ENCODE measurements at places on chromosomes 5 and 9.

DNA sequence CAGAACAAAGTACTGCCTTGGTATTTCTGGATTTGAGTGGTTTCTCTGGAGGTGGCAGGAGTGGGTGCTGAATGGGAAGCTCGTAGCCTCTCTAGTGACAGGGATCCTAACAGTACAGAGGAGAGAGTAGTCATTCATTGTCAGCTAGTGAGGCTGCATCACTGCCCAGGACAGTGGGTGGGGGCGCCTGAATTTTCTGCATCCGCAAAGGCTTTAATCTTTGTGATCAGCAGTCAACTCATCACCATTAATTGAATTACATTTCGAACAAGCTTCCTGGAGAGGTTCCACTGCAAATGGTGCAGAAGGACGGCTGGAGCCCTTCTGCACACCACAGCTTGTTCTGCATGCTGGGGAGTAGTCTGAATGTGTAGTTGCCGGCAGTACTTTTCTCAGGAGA is 77.5 kb downstream of the HSPA4 start:
- DNase-seq: no peak

DNA sequence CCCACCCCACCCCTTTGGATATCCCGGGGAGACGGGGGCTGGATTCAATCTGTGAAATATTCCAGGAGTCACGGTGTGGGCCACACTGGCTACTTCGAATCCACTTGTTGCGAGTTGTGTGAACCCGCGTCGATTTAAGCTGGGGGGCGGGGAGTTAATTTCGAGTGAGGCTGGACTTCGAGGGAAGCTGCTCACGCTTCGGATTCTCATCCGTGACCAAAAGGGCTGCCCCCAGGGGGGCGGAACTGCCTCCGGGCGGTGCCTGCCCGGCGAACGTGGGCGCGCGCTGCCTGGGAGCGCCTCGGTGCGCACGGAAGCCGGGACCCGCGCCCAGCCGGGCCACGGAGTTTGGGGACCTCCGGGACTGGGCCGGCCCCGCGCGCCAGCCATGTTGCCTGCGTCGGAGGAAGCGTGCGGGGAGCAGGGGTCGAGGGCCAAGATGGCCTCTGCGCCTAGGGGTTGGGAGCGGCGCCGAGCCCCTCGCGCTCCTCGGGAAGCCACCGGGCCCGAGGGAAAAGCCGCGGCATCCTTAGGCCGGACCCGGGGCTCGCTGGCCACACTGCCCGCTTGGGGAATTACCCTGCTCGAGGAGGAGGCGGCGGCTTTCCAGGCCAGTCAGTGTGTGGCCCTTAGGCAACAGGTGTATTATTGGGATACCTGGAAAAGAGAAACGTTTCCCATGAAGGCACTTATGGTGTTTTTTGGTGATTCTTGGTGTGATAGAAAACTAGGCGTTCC is 975 bp downstream of the OCLN start:
- no peak for DNase-seq

- DNase-seq: no peak
Measured at GRCh38 chr9:114721491-114722079, 39.6 kb upstream of the TEX48 start.

DNA sequence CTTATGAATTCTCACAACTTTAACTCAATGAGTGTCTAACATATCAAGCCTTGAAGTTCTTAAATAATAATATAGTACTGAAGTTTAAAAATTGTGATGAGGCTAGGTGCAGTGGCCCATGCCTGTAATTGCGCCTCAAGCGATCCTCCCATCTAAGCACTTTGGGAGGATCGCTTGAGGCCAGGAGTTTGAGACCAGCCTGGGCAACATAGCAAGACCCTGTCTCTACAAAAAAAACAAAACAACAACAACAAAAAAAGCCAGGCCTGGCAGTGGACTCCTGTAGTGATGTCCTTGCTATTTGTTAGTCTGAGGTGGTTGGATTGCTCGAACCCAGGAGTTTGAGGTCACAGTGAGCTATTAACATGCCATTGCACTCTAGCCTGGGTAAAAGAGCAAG is 98.4 kb downstream of the ADGRV1 start:
- DNase-seq: no peak

- DNase-seq: no peak
Measured at GRCh38 chr5:136197462-136198142, 4.6 kb upstream of the SMIM32 start.

GRCh38 chr5:73120222-73121118 is at the start of gene TMEM171:
TSS of gene TMEM171 (plus strand) at chr5:73120575. CDS start at chr5:73123374, 2,799 bp downstream.
- DNase-seq: no peak

- no peak for DNase-seq
Measured at GRCh38 chr5:56676091-56676768, 139.1 kb upstream of the MAP3K1 start.

GRCh38 chr9:73178044-73178443 is 26.4 kb downstream of the ANXA1 start:
- DNase-seq: no peak

- DNase-seq: no peak
Measured at GRCh38 chr5:84287951-84288350, 96.7 kb downstream of the EDIL3 start.

DNA sequence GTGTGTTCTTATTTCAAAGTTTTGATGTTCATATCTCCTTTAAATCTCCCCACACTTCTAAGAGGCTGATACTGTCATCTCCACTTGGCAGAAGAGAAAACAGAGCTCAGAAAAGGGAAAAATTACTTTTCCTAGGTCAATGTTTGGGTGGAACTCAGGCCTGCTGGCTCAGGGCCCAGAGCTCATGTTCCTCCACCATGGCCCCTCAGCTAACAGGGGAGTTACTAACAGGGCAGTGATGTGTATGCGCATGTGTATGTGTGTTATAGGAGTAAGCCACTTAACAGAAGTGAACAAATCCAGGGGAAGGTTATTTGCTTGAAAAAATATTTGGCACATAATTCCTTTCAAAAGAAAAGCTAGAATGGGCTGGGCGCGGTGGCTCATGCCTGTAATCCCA is 2.5 kb downstream of the C1QTNF2 start:
- DNase-seq: no peak

GRCh38 chr9:32723789-32724325 is 59.5 kb upstream of the TMEM215 start:
- no peak for DNase-seq

- DNase-seq: no peak
Measured at GRCh38 chr9:684941-685340, 156.6 kb upstream of the DMRT1 start.

GRCh38 chr9:70422371-70423043 is 8.1 kb upstream of the KLF9 start:
- DNase-seq: no peak

DNA sequence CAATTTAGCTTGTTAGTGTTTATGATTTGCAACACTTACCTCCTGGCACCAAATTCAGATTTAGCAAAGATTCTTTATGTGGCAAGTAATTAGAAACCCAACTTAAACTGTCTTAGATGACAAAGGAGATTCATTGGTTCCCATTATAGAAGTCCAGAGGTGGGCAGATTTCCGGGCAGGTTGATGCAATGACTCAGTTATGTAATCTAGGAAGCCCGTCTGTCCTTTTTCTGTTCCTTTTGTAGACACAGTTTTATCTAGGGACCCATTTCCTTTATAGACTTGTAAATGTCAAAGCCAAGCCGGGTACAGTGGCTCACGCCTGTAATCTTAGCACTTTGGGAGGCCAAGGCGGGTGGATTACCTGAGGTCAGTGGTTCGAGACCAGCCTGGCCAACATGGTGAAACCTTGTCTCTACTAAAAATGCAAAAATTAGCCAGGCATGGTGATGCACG is 20.3 kb upstream of the ANKRD33B start:
- no peak for DNase-seq

DNA sequence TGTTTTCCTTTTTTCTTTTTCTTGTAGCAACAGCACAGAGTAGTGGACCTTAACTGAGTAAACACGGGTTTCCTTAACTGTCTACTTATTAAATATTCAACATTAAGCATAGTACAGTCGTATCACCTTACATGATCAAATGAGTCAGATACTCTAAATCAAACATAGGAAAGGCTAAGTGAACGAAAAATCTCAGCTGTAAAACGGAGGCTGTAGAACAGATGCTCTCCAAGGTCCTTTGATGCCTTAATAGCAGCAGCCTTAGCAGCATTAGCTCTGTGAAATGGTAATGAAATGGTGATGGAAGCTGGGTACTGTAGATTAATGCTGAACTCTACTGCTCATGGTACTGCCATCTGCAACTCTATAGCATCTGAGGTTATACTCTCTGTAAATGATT is 1433.3 kb upstream of the C9orf72 start:
- no peak for DNase-seq

DNA sequence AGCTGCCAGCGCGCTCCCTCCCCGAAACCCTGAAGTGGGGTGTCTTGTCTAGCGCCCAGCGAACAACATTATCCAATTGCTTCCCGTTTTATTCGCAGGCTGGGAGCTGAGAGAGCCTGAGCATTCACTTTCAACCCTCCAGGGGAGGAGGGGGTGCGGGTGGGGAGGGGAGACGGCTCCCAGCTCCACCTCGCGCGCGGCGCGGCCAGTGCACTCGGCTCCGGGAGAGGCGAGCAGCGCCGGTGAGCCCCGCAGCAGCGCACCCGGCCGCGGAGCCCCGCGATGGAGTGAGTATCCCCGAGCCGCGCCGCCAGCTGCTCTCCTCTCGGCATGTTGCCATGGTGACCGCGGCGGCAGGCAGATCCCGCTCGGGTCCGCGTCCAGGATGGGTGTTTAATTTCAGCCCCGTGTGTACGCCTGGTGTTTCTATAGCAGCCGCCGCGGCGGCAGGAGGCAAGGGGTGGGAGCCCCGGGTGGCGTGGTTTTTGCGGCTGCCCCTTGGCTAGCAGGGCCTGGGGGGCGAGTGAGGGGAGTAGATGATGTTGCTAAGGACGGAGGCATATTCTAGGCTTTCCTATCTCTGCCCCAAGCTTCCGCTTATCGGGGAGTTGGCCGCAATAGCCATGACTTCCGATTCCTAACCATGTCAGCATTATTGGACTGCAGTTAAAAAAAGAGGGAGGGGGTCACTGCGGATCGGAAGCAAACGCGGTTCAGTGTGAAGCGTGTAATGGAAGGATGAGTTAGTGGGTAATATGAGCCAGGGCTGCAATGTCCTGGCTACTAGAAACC is 139.2 kb upstream of the PALM2AKAP2 start:
- no peak for DNase-seq

- no peak for DNase-seq
Measured at GRCh38 chr9:121912812-121913627, 180.1 kb downstream of the TTLL11 start.

DNA sequence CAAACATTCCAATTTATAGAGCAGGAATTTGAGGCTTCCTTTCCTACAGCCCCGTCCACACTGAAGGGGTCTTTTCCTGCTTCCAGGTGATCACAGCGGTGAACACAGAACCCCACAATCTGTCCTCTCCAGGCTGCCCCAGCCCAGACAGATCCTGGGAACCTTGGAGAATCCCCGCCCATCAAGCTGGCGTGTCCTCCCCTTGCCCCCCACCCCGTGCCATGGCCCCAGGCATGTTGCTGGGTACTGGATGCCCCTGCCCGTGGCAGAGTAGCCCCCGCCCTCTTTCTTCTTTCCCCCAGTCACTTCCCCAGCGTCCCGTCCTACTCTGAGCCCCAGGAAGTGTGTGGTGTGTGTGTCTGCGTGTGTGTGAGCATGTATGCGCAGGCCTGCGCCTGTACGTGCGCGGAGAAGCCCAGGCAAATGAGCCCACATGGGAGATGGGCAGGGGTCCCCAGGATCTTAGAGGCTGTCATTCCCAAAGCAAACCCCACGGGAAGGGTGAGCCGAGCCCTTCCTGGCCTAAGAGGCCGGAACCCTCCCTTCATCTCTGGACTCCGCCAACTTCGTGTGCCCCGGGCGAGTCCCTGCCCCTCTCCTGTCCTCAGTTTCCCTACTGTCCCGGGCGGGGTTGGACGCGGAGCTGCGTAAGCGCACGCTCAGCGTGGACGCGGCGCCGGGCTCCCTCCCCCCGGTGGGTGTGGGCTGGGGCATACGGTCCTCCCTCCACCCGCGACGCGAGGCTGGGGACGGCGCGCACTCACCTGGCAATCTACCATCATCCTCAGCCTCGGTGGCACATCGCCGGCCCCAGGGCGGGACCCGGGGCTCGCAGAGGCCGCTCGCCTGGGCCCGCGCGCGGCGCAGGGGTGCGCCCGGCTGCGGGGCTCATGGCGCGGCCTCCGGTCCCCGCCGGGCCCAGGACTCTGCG is 15.2 kb downstream of the GBGT1 start:
- DNase-seq: peak; percentile 78

DNA sequence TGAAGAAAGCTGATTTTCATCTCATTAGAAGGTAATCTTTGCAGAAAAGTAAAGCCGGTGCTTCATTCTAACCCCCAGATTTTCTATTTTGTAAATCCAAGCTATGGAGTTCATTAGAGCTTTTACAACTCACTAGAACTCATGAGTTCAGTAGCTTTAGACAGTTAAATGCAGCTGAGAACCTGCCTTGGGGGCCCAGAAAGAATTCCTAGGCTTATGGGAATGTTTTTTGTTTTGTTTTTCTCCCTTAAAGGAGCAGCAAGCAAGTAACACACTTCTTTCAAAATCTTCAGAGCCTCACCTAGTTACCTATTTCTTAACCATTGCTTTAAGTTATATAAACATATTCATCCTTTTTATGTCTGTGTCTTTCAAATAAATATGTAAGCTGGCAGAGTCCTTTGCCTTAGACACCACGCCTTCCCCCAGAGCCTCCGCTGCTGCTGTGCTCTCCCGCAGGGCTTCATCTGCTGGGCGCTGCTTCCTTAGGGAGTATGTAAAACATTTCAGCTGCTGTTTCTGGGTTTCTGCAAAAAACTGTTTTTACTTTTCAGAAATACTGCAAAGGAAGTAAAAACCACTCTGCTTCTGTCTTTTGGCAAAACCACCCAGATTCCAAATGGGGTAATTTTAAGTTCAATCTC is 132.9 kb downstream of the CDC42SE2 start:
- DNase-seq: no peak

DNA sequence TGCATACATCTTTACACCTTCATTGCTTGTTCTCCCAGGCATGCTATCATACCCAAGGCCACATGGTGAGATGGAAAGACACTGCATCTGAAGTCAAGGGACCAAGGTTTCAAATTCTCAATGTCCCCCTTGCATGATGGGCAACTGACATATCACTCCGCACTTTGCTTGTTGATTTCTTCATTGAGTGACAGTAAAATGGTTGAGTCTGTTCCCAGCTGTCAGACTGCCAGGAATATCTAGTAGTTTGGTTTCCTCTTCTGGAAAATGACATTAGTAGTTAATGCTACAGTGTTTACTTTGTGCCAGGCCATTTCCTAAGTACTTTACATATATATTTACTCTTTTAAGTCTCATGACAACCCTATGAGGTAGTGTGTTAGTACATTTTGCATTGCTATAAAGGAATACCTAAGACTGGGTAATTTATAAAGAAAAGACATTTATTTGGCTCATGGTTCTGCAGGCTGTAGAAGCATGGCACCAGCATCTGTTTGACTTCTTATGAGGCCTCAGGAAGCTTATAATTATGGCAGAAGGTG is 114.4 kb downstream of the PCSK1 start:
- no peak for DNase-seq

All from CD4-positive, alpha-beta T cell treated with Interleukin-4 for 4 hours (primary cell).